ENCODE measurements at places on chromosomes 11 and 22.
A peak's percentile ranks its signal among the peaks of the same experiment; 100 is the strongest.

- DNase-seq: peak; percentile 32
Observed at GRCh38 chr22:30602049-30602448, 4.9 kb upstream of the TCN2 start.

DNA sequence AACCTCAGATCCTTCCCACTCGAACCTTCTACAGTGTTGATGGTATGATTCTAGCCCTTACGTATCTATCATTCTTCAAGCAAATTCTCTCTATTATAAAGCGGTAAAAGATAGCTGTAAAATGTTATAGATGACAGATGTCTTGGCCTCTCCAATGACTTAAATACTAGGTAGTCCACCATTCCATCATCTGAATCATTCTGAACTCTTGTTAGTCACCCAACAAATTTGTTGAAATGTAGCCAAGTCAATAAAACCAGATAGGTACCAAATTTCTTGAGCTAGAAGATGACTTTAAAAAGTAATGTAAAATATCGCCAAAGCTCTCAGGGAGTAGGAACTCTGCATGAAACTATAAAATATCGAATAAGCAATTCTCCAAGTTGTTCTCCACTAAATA, 32.6 kb upstream of the PICALM start:
- no peak for DNase-seq

DNA sequence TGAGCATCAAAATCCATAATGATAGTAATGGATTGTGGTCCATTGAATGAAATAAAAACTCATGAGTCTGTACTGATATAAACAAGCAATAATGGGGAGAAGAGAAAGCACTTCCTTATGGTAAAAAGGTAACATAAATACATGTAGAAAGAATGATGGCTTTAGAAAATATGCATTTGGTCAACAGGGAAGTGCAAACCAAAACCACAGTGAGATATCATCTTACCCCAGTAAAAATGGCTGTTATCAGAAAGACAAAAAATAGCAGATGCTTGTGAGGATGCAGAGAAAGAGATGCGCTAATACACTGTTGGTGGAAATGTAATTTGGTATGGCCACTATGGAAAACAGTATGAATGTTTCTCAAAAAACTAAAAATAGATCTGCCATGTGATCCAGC, 6.9 kb upstream of the MMP20 start:
- no peak for DNase-seq

DNA sequence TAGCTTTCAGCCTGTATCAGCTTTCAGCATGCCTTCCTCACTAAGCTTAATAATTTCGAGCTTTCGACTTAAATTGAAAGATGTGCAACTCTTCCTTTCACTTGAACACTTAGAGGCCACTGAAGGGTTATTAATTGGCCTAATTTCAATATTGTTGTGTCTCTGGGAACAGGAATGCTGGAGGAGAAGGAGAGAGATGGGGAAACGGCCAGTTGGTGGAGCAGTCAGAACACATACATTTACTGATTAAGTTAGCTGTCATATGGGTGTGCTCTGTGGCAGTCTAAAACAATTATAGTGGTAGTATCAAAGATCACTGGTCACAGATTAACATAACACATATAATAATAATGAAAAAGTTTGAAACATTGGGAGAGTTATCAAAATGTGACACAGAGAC, 106.2 kb downstream of the LRRC32 start:
- no peak for DNase-seq

- no peak for DNase-seq
Observed at GRCh38 chr11:99676292-99676691, 655.5 kb downstream of the CNTN5 start.

- DNase-seq: no peak
Observed at GRCh38 chr11:592918-593317, 16.6 kb downstream of the PHRF1 start.

DNA sequence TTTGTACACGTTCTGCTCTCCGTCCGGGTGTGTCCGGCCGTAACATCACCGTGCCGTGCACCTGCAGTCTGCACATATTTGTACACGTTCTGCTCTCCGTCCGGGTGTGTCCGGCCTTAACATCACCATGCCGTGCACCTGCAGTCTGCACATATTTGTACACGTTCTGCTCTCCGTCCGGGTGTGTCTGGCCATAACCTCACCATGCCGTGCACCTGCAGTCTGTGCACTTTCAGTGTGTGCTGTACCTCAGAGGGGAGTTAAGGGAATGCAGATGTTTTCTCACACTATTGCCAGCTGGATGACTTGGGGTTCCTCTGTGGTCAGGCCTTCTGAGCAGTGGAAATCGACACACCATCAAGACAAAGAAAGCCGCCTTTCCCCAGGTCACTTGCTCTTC, 4.2 kb downstream of the TTLL8 start:
- DNase-seq: no peak

GRCh38 chr11:120681434-120682331, 170.1 kb downstream of the GRIK4 start:
- no peak for DNase-seq

DNA sequence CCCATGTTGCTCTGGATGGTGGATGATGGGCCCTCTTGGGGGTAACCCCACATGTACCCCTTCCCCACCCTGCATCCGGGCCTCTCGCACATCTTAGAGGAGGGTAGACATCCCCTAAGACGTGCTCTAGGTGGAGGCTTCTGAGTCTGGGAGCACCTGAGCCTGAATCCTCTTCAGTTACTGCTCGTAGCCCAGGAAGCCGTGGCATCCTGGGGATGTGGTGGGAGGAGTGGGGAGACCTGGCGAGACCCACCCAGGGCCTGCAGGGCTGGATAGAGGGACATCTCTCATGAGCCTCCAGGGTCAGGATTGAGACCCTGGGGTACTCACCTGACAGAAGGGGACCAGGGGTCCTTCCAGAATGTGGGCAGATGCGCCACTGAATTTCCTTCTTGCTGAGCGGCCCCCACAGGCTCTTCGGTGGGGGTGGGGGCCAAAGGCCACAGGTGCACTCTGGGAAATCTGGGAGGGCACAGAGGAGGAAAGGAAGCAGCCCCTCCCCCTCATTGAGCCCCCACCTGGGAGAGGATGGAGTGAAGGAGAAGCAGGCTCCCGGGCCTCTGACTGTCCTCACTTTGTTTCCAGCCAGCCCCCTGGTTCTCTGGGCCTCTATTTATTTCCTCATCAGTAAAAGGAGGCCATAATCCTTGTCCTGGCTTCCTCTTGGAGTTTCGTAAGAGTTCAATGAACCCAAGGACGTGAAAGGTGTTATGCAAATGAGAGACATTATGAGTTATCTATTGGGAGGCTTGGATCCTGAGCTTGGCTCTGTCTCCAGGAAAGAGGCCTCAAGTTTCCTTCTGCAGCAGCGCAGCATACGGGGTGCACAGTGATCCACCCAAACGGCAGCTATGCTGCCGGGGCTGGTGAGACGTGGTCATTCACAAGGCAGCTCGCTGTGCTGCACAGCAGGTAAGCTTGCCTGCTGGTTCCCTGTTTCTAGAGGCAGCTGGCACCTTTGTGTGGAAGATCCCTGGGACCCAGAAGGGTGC, 31.2 kb downstream of the KCNJ4 start:
- no peak for DNase-seq

DNA sequence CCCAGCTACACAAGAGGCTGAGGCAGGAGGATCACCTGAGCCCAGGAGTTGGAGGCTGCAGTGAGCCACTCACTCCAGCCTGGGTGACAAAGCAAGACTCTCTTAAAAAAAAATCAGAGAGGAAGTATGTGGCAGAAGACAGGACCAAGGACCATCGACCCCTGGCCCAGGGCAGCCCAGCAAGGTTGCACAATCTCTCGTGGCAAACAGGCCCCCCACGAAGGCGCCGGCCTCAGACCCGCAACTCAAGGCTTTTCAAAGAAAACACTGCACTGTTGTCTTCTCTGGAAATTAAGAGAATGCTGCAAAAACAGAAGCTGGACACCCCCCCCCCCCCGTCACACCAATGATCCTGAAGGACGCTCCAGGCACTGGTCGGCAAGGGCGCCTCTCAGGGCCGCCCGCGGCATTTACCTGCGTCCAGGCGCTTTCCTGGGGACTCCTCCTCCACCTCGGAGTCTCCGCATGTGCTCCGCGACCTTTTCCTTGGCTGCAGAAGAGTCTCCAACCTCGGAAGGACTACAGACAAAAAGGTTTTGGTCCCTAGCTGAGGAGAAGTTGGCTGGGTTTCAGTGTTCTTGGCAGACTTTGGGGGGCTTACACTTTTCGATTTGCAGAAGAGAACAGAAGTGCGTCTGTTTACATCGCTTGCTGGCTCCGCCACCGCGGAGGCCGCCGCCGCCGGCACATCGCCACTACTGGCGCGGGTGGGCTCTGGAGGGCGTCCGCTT, 40.5 kb downstream of the BRD1 start:
- DNase-seq: no peak

Data from astrocyte of the hippocampus (primary cell).